ENCODE measurements at places on chromosomes 4 and X. TPM values are rescaled to one million over a fixed set of nuclear protein-coding genes. Genes with fewer than 3 reads are reported as not detected.

PCDH7 gene
- 1.8 TPM for total RNA-seq

RAB9B gene
- 1.5 TPM for total RNA-seq

DNA sequence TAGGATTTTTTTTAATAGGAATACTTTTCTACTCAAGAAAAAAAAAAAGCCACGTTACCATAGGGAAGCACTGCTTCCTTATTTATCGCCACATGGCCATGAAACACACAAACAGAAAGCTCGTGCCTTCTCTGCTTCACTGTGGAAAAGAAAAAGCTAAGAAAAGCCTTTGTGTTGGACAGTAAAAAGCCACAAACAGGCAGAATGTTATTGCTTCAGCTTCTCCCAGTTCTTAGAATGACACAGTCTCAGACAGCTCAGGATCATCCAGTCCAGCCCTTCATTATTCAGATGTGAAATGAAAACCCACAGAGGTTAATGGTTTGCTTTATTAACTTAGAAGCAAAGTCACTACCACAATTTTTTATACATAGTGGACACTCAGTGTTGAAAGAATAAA lies 181.6 kb upstream of the NOCT start:
- peaks cover 12% of the 10 kb centered on the region for H3K27me3 ChIP-seq
- H3K4me1 ChIP-seq = peaks cover 11% of the 10 kb centered on the region
- DNase-seq = no peak
- no peak overlapping the region for H3K27ac ChIP-seq
- H3K4me3 ChIP-seq = no peak overlapping the region

TNIP3 gene
- not detected for total RNA-seq

TMEM144 gene
- 11.8 TPM for total RNA-seq

DNA sequence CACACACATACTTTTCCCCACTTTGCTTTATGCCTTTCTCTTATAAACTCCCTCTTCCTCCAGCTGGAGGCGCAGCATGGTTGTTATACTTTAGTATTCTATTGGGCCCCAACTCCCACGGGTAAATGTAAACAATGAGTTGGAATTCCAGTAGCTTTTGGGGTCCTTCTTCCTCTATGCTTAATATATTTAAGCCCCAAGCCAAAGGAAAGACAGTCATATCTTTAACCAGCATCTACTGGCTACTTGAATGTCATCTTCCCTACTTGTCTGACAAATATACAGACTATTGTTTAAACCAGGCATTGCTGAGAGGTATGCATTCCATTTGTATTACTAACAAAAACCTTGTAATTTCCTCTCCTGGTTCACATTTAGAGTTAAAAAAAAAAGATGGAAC lies 72.9 kb downstream of the WDR19 start:
- H3K4me1 ChIP-seq = peaks cover 7% of the 10 kb centered on the region
- H3K36me3 ChIP-seq = no peaks in the 10 kb centered on the region
- H3K4me3 ChIP-seq = no peak overlapping the region
- no peaks in the 10 kb centered on the region for H3K27me3 ChIP-seq
- no peak for DNase-seq
- no peak overlapping the region for H3K27ac ChIP-seq

SLC6A14 gene
- total RNA-seq = 83.7 TPM

Measured in Calu3 (cell line).